ENCODE measurements at places on chromosomes 5 and 9. TPM values are rescaled to one million over a fixed set of nuclear protein-coding genes. Genes with fewer than 3 reads are reported as not detected.

DNA sequence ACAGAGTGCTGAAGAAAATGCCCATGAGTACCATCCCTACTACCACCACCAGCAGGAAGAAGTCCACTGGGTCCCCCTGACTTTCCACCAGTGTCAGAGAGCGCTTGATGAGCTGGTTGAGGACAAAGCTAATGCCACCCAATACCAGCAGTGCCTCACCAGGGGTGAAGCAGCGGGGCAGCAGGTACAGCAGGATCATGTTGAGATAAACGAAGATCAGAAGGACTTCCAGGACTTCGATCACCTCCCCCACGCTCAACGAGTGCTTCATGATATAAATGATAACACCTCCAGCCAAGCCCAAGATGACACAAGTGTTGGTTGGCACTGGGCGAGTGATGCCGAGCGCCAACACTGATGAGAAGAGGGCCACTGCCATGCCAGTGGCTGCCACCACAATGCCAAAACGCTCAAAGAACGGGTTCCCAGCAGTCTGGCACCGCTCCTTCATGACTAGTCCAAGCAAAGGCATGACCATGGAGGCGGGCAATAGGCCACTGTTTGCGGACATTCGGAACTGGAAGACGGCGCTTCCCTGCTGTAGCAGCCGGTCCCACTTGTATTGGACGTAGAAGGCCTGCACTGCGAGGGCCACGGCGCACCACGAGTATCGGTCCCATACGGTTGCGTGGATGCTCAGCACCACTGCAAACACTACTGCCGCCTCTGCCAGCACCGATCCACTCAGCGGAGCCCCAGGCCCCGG, 679 bp downstream of the DOLK start:
- no peak for DNase-seq

GRCh38 chr9:26357803-26358344, 534.7 kb downstream of the CAAP1 start:
- no peak for DNase-seq

DNA sequence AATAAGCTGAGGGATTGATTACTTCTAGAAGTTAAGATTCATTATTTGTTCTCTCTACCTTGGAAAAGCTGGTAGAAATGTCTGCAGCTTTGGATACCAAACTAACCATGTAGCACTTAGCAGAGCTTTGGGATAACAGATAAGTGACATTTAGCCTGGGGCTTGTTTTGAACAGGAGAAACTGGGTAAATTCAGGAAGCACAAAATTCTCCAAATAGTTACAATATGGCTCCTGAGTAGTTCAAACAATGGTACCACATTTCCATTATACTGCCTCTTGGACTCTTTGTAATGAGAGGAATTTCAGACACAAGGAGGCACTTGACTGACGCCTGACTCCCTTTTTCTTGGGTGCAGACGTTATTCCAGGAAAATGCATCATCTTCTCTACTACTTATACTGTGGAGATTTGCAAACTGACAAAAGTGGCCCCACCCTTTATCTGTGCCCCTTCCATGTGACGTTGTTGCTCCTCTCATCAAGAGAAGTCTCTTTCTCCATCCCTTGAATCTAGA, 22.5 kb downstream of the PRUNE2 start:
- no peak for DNase-seq

DNA sequence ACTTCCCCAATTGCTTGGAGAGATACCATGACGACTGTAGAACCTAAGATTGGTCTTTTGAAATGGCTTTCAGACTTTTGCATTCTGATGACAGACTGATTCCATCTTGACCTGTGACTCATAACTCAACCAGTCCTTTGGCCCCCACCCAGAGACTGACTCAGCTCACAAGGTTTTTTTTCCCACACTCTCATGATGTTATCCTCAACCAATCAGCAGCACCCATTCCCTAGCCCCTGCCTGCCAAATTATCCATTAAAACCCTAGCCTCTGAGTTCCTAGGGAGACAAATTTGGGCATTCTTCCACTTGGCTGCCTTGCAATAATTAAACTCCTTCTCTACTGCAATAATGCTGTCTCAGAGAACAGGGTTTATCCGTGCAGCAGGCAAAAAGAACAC, 1263.3 kb upstream of the CDH9 start:
- DNase-seq: no peak

GRCh38 chr9:136685790-136686533, 1.3 kb downstream of the AGPAT2 start:
- no peak for DNase-seq

- no peak for DNase-seq
Measured at GRCh38 chr5:136295914-136296313, 69.4 kb downstream of the TRPC7 start.

DNA sequence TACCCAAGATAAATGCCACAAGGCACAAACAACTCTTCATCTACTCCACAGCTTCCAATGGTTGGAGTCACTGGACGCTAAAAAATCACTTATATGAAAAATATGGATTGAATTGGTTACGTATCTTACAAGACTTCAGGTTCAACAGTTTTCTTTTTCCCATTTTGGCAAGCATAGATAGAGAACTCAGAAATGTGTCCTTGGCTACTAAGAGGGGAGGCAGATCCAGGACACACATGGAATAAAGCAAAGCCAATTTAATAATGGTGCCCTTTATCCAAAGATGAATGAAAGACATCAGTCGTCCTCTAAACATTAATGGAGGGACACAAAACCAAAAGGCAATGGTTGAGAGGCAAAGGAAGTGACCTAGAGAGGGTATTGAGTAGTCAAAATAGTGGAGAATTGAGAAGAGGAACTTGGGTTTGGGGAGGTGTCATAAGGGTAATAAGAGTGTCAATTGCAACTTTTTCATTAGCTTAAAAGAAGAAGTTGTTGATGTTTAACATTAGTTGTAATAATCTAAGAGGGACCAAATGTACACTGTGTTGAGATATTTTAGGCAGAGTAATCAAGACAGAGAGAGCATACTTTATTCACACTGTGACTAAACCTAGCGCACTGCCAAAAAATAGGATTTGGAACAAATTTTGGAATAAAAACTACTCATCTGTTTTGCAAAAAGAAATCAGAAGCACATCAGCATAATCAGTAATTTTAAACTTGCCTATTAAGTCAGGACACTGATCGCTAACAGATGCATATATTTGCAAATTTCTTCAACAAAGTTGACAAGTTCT, 308.2 kb downstream of the ARL15 start:
- no peak for DNase-seq

DNA sequence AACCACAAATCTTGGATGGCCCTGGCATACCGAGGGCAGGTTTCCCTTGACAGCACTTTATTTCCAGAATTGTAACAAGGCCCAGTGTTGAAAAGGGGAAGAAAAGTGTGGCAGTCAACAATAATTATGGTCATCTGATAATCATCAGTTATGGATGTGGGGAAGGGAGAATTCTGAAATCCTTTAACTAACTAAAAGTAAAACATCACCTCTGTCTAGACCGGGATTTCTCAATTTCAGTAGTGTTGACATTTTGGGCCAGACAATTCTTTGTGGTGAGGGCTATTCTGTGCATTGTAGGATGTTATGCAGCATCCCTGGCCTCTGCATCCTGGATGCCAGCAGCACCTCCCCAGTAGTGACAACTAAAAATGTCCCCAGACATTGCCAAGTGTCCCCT, 140.4 kb downstream of the PSAT1 start:
- no peak for DNase-seq

GRCh38 chr9:32596096-32596865, 23.3 kb upstream of the NDUFB6 start:
- no peak for DNase-seq

DNA sequence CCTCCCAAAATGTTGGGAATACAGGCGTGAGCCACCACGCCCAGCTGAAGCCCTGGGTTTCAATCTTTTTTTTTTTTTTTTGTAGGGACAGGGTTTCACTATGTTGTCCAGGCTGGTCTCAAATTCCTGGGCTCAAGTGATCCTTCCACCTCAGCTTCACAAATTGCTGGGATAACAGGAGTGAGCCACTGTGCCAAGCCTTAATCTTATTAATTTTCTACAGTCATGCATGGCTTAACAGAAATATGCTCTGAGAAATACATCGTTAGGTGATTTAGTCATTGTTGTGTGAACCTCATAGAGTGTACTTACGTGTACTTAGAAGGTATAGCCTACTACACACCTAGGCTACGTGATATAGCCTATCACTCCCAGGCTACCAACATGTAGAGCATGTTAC, 31.0 kb downstream of the GLDC start:
- no peak for DNase-seq

DNA sequence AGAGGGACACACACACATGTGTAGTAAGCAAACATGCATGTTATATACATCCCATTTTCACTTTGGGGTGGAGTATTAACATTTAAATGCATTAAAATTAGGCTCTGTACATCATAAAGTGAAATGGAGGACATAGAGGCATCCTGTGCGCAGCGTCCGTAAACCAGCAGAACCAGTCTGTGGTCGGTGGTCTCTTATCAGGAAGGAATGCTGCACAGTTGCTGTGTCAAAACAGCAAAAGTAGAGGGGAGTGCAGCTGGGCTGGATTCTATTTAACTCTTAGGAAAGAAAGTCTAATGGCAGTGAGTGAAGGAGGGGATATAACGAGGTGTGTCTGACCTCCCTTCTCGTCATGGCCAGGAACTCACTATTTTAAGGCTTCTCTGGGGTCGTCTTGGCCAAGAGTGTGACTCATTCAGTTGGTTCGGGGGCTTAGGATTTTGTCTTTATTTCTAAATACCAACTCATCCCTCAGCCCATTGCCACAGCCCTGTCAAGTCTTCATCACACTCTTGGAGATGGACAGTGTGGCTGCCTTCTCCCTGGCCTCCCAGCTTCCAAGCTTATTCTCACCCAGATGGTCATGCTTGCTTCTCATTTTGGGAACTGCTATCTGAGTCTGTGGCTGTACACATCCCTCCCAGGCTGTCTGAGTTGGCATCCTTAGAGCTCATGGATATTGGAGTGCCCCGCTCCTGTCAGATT, 20.1 kb upstream of the CXCL14 start:
- DNase-seq: no peak

GRCh38 chr9:122403381-122404000, 32.7 kb downstream of the PTGS1 start:
- DNase-seq: no peak

The CARTPT gene
- not detected for total RNA-seq

The PCDHA9 gene
- not detected for total RNA-seq

The TMC1 gene
- total RNA-seq: not detected

The FOXD4L3 gene
- not detected for total RNA-seq

The OR2K2 gene
- total RNA-seq: not detected

The PCDHB14 gene
- total RNA-seq: not detected

The RBM18 gene
- 25.9 TPM for total RNA-seq

The C6 gene
- total RNA-seq: not detected

The SPATA9 gene
- not detected for total RNA-seq

The OR1L4 gene
- total RNA-seq: not detected

The PLPPR1 gene
- total RNA-seq: not detected

The TRMT10B gene
- total RNA-seq: 8.3 TPM

The SETX gene
- 37.7 TPM for total RNA-seq

The LCN15 gene
- total RNA-seq: not detected
